ENCODE measurements at places on chromosomes 1 and 21. TPM values are rescaled to one million over a fixed set of nuclear protein-coding genes. Genes with fewer than 3 reads are reported as not detected.

The MPC2 gene
- 38.8 TPM for total RNA-seq

The MMP23B gene
- 128 TPM for total RNA-seq

The TDRD5 gene
- total RNA-seq, result 0.12 TPM

The CHI3L1 gene
- 70.5 TPM for total RNA-seq

The UBXN11 gene
- total RNA-seq, result 32.5 TPM

The TEDDM1 gene
- total RNA-seq, result not detected

The RAP1GAP gene
- 4.2 TPM for total RNA-seq

The GBP6 gene
- total RNA-seq, result 0.45 TPM

The B3GALT5 gene
- 0.62 TPM for total RNA-seq

The ZNF695 gene
- 0.72 TPM for total RNA-seq

The CASP9 gene
- total RNA-seq, result 13.4 TPM

The RNU1-3 gene
- 7,521 TPM for total RNA-seq

The GSTM5 gene
- 28.6 TPM for total RNA-seq

Measured in ovary (tissue), 10 donors.